SIG-M5 (cell line): ENCODE measurements at places on chromosomes 4 and X.

DNA sequence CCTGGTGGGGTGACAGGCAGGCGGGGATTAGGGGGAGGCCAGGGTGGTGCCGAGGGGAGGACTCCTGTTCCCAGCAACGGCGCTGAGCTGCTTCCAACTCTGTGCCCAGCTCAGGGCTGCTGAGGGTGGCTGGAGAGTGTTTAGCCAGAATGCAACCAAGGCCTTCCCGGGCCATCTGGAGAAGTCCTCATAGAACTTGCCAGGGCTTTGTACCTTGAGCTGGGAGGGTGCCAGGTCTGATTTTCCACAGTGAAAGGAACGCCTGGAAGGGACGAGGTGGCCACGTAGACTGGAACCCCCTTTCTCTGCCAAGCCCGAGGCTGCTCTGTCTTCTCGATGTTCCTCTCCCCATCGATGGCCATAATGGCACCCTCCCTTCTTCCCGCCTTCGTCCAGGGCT, 57.0 kb upstream of the GPR78 start:
- DNase-seq, result no peak

DNA sequence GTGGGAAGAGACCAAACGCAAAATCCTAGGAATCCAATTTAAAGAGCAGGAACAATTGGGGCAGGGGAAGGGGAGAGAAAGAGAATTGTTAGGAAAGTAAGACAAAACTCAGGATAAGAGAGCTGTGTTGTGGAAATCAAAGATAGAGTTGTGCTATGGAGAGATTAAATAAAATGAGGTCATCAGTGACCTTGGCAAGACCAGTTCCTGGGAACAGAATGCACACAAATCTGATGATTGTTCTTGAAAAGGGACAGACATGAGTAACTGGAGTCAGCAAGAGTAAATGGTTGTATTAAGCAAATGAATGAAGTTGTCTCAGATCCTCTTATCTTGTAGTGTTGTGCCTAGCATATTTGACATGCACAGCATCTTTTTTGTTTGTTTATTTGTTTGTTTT, 267.4 kb downstream of the IL1RAPL1 start:
- no peak for DNase-seq

- DNase-seq, result no peak
These were observed 109.9 kb upstream of the BCOR start for GRCh38 chrX:40207626-40208025.

GRCh38 chr4:127240764-127241105, 392.0 kb upstream of the INTU start:
- no peak for DNase-seq

DNA sequence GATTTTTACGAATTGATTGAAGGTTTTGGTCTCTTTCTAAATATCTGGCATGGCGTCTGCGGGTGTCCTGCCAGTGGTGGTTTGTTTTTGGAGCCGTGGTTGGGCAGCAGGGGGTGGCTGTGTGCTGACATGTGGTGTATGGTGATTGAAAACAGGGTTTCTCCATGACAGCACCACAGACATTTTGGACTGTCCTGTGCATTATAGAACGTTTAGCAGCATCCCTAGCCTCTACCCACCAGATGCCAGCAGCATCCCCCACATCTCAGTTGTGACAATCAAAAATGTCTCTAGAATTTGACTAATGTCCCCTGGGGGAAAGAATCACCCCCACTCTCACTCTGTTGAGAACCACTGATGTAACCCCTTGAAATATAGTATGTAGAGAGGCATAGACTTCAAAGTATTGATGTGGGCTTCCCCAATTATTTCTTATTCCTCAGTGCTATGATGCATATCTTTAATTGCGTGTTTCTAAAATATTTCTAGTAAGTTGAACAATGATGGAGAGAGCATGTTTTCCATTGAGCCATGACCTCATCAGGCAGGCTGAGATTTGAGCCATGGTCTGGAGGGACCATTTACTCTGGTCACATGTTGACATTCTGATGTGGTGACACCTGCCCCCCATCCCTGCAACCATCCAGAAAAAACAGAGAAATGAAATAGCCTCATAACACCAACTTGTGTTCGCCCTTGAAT, 77.4 kb upstream of the MID1 start:
- DNase-seq, result no peak

DNA sequence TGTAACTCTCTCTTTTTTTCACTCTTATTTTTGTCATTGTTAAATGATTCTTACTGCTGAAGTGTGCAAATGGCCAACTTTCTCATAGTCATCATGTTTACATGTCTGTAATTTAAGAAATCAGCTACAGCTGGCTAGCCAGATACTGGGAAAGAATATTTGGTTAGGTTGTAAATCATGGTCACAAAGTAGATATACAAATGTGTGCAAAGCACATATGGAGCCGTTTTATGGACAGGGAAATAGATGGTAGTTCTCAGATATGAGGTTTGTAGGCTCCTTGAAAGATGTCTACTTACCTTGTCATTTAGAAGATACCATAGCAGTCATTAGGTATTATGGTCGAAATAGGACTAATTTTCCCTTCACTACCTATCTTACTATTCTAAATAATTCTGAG, 430.4 kb downstream of the ADGRL3 start:
- no peak for DNase-seq

- DNase-seq, result no peak
These were observed 317.7 kb downstream of the CCSER1 start for GRCh38 chr4:90444904-90445303.

DNA sequence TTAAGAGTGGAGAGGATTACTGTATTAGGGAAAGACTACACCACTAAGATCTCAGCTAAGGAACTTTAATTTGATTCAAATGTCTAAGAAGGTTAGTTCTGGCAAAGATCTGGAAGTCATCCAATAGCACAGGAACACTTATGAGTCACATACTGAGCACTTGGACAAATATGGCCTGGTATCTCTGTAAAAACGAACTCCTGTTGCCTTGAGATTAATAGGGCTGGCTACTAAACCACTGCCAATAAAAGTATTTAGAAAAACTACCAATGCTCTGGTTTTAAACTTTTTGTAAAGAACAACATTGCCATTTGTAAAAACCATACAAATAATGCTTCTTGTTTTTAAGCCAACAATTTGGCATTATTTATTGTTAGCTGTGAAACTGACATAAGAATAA, 70.5 kb downstream of the SEC24D start:
- DNase-seq, result no peak

DNA sequence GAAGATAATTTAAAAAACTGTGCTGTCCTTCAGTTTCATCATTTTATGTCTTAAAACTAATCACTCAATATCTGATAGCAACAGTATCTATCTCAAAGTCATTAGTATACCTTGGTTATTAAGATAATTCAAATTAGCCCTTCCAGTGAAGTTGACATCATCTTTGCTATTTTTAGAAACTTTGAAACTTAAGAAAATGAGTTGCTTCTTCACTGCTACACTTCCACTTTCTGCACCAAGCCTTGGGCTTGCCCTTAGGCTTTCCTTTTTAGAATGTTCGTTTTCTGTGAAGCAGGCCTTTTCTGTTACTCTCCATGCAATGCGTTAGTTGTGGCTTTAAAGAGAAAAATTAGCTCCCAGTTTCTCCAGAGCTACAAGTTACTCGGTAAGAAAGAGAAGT, 4.4 kb upstream of the VAMP7 start:
- DNase-seq, result no peak

DNA sequence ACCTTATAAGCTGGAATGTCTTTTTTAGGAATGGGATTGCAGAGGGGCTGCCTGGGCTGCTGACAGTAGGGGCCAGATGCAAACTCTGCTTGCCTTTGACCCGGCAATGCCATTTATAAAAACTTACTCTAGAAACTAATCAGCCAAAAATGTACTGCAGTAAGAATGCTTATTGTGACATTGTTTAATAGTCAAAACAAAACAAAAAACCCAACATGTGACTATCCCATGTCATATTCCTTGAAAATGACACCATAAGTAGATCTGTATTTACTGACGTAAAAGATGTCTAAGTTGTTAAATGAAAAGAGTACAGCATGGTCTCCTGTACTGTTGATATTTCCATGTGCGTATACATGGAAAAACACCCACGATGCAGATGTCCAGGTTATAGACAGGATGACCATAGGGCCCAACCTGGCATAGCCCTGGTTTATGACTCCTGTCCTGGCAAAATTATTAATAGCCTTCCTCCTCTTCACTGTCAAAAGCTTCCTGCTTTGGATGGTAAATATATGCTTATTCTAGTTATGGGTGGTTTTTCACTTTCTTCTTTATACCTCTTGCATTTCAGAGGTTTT, 138.9 kb downstream of the PTTG2 start:
- DNase-seq, result no peak

DNA sequence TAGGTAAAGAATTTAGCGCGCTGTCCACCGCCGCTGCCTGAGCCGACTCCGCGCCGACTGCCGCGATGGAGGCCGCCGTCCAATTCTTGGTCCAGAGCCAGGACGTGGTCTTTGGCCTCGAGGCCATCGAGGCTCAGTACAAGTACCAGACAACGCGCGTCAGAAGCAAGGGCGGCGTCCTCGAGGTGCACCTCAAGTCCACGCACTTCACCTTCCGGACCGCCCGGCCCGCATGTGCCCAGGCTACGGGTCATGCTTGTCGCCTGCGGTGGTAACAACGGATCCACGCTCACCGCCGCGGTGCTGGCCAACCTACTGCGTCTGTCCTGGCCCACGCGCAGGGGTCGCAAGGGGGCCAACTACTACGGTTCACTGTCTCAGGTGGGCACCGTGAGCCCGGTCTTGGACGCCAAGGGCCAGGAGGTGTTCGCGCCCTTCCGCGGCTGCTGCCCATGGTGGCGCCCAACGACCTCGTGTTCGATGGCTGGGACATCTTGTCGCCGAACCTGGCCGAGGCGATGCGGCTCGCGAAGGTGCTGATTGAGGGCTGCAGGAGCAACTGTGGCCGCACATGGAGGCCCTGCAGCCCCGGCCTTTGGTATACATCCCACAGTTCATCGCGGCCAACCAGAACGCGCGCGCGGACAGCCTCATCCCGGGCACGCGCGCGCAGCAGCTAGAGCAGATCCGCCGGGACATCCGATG, 128.0 kb downstream of the ANAPC4 start:
- DNase-seq, result no peak

- no peak for DNase-seq
These were observed 12.0 kb downstream of the BST1 start for GRCh38 chr4:15714646-15715435.

GRCh38 chr4:144721994-144722393, 76.0 kb downstream of the HHIP start:
- DNase-seq, result no peak

- no peak for DNase-seq
These were observed 58.0 kb upstream of the H2AZ1 start for GRCh38 chr4:100008048-100008447.
